ENCODE measurements at places on chromosomes 16 and 17. TPM values are rescaled to one million over a fixed set of nuclear protein-coding genes. Genes with fewer than 3 reads are reported as not detected.
A peak's percentile ranks its signal among the peaks of the same experiment; 100 is the strongest.

- DNase-seq, result no peak
These were observed 12.4 kb upstream of the CCR7 start for GRCh38 chr17:40577611-40578065.

GRCh38 chr16:70679671-70680494, 6.0 kb downstream of the MTSS2 start:
- DNase-seq, result no peak

- peak; percentile 76 for DNase-seq
These were observed 666 bp downstream of the HGS start for GRCh38 chr17:81684442-81684911.

- no peak for DNase-seq
These were observed 14.0 kb upstream of the TEX2 start for GRCh38 chr17:64276961-64277505.

- no peak for DNase-seq
These were observed 37.0 kb upstream of the DHX8 start for GRCh38 chr17:43446773-43447172.

GRCh38 chr16:30779596-30779995, 7.4 kb downstream of the ZNF629 start:
- DNase-seq, result no peak

- DNase-seq, result peak; percentile 100
These were observed 55.4 kb downstream of the CFDP1 start for GRCh38 chr16:75377729-75378386.

Gene ZNF652
- total RNA-seq, result 5.5 TPM

Gene MYH2
- not detected for total RNA-seq

Gene SARM1
- 0.26 TPM for total RNA-seq

Gene ALOXE3
- 2.0 TPM for total RNA-seq

Gene KRT9
- total RNA-seq, result 0.51 TPM

Gene ASGR1
- 0.38 TPM for total RNA-seq

Gene KRTAP4-9
- total RNA-seq, result not detected

Gene OTOP3
- under 0.01 TPM for total RNA-seq

All from bronchial epithelial cell (primary cell).